Stomach (tissue), 19 donors: ENCODE measurements at places on chromosomes 16 and 17. TPM values are rescaled to one million over a fixed set of nuclear protein-coding genes. Genes with fewer than 3 reads are reported as not detected.

GRCh38 chr16:81627024-81627423 is 152.1 kb upstream of the PLCG2 start:
- no peak overlapping the region for H3K4me3 ChIP-seq
- DNase-seq: no peak
- peaks cover 5% of the 10 kb centered on the region for H3K36me3 ChIP-seq
- peak overlapping the region; percentile 63 for H3K27ac ChIP-seq
- H3K4me1 ChIP-seq: peaks cover 50% of the 10 kb centered on the region
- no peaks in the 10 kb centered on the region for H3K27me3 ChIP-seq

GRCh38 chr16:81616321-81617020 is 162.6 kb upstream of the PLCG2 start:
- H3K36me3 ChIP-seq: no peaks in the 10 kb centered on the region
- H3K4me1 ChIP-seq: peaks cover 36% of the 10 kb centered on the region
- no peaks in the 10 kb centered on the region for H3K27me3 ChIP-seq
- peak; percentile 87 for DNase-seq

DNA sequence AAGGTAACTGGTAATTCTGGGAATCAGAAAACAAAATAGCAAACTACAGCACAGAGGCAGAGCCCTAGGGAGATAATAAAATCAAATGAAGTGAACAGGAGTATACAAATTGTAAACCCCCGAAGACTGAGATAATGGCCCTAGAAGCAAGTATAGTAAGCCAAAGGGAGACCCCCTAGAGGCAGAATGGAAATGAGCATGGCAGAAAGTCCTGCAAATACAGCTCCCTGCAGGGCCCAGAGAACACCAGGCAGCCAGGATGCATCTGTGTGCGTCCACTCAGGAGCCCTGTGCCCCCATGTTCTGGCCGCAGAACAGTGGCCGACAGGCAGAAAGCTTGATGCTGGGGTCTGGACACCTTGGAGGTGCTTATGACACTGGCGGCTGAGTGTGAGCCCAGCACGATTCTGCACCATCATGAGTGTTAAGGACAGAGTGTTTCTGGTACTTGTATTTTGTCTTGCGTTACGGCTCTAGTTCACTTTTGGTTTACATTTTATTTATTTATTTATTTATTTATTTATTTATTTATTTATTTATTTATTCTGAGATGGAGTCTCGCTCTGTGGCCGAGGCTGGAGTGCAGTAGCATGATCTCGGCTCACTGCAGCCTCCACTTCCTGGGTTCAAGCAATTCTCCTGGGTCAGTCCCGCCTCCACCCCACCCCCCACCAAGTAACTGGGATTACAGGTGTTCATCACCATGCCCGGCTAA is 48.7 kb downstream of the RGS9 start:
- no peak overlapping the region for H3K27ac ChIP-seq
- no peaks in the 10 kb centered on the region for H3K4me1 ChIP-seq
- no peaks in the 10 kb centered on the region for H3K27me3 ChIP-seq
- H3K36me3 ChIP-seq: no peaks in the 10 kb centered on the region

Gene SSTR5
- total RNA-seq: not detected

Gene PMP22
- total RNA-seq: 71.4 TPM

Gene BBS2
- total RNA-seq: 142 TPM

DNA sequence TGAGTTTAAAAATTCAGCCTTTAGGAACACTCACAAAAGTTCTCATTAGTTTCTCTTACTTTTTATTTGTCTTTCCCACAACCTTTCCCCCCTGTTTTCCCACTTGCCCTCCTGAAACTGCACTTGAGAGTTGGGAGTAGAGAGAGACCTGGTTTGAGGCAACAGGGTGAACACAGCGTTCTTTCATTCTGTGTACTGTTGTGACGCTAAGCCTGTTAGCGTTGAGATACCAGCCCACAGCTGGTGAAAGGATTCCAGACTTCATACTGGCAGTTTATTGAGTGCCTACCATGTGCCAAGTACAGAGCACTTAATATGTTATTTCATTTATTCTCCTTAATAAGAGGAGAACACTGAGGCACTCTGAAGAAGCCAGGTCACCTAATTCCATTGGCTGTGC is 10.3 kb downstream of the TNRC6C start:
- H3K27ac ChIP-seq: no peak overlapping the region
- no peaks in the 10 kb centered on the region for H3K27me3 ChIP-seq
- peaks cover 46% of the 10 kb centered on the region for H3K4me1 ChIP-seq
- no peak overlapping the region for H3K4me3 ChIP-seq
- DNase-seq: no peak

- H3K4me1 ChIP-seq: peaks cover 15% of the 10 kb centered on the region
- H3K27ac ChIP-seq: no peak overlapping the region
- no peaks in the 10 kb centered on the region for H3K27me3 ChIP-seq
- H3K36me3 ChIP-seq: peaks cover 26% of the 10 kb centered on the region
- DNase-seq: no peak
Observed at GRCh38 chr16:81939164-81940056, 71.9 kb downstream of the SDR42E1 start.

Gene CMTM1
- not detected for total RNA-seq

GRCh38 chr17:10171581-10171981 is 26.8 kb downstream of the GAS7 start:
- H3K27me3 ChIP-seq: peaks cover 5% of the 10 kb centered on the region
- H3K4me1 ChIP-seq: no peaks in the 10 kb centered on the region
- no peaks in the 10 kb centered on the region for H3K36me3 ChIP-seq
- DNase-seq: no peak

- no peaks in the 10 kb centered on the region for H3K36me3 ChIP-seq
- peaks cover 5% of the 10 kb centered on the region for H3K4me1 ChIP-seq
- H3K27me3 ChIP-seq: peaks cover 83% of the 10 kb centered on the region
- no peak overlapping the region for H3K4me3 ChIP-seq
- H3K27ac ChIP-seq: no peak overlapping the region
Observed at GRCh38 chr16:83996481-83997252, 28.6 kb downstream of the NECAB2 start.

- peaks cover 23% of the 10 kb centered on the region for H3K36me3 ChIP-seq
- H3K4me3 ChIP-seq: peak overlapping the region; percentile 86
- peaks cover 72% of the 10 kb centered on the region for H3K4me1 ChIP-seq
- DNase-seq: no peak
Observed at GRCh38 chr17:82098939-82099763, 1.1 kb upstream of the FASN start.

DNA sequence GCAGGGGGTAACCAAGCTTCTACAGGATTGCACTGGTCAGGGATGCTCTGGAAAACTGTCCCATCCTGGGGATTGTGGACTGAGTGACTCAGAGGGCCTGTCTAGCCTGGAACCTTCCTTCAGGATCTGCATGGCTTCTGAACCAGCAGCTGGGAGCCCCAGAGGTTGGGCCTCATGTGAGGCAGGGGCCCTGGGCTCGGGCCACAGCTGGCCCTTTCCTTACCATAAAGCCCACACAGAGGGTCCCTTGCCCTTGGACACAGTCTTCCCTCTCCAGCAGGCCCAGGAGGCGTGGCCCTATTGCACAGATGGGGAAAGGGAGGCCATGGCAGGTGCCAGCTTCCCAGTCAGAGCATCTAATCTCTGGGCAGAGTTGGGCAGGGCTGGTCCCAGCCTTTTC is 30.5 kb downstream of the ADCY7 start:
- no peak overlapping the region for H3K27ac ChIP-seq
- H3K4me1 ChIP-seq: peaks cover 6% of the 10 kb centered on the region
- H3K27me3 ChIP-seq: no peaks in the 10 kb centered on the region
- H3K4me3 ChIP-seq: no peak overlapping the region
- peaks cover 57% of the 10 kb centered on the region for H3K36me3 ChIP-seq
- no peak for DNase-seq

Gene DHRS7C
- total RNA-seq: not detected

- no peaks in the 10 kb centered on the region for H3K36me3 ChIP-seq
- H3K27ac ChIP-seq: no peak overlapping the region
- peak; percentile 57 for DNase-seq
- no peaks in the 10 kb centered on the region for H3K27me3 ChIP-seq
Observed at GRCh38 chr17:71828182-71828596, 292.6 kb upstream of the SOX9 start.

Gene APOBR
- not detected for total RNA-seq

Gene OR1A1
- not detected for total RNA-seq

DNA sequence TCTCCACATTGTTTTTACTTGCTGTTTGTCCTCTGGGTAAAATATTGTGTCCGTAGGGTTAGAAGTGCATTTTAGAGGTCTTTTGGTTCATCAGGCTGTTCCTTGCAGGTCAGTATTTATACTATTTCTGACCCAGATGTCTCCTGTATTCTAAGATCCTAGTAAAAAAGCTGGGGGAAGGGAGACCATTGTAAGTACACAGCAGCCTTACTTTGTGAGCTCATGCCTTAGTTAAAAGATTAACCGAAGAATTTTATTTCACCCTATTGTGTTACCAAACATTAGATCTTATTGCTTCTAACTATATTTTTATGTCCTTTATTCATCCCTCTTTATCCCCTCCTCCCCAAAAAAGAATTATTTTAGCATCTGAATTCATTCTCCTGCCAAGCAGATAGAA is 444.1 kb upstream of the RBFOX1 start:
- H3K27ac ChIP-seq: no peak overlapping the region
- H3K36me3 ChIP-seq: no peaks in the 10 kb centered on the region
- H3K27me3 ChIP-seq: no peaks in the 10 kb centered on the region
- DNase-seq: no peak

GRCh38 chr16:69647020-69647419 is 79.3 kb downstream of the NQO1 start:
- H3K4me1 ChIP-seq: no peaks in the 10 kb centered on the region
- H3K36me3 ChIP-seq: peaks cover 50% of the 10 kb centered on the region
- no peaks in the 10 kb centered on the region for H3K27me3 ChIP-seq
- H3K4me3 ChIP-seq: no peak overlapping the region

- no peaks in the 10 kb centered on the region for H3K27me3 ChIP-seq
- peaks cover 30% of the 10 kb centered on the region for H3K4me1 ChIP-seq
- no peak overlapping the region for H3K4me3 ChIP-seq
- DNase-seq: peak; percentile 31
Observed at GRCh38 chr16:50340578-50340977, 28.2 kb downstream of the BRD7 start.

DNA sequence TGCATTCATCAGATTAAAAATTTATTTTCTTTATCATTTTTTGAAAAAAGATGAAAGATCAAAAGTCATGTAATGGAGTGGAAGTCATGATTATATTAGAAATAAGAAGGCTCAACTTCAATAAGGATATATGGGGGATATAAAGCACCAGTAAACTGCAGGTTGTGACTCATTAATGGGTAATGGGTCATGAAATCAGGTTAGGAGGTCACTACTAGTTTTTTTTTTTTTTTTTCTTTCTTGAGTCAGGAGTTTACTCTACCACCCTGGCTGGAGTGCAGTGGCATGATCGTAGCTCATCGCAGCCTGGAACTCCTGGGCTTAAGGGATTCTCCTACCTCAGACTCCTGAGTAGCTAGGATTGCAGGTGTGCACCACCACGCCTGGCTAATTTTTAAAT is 14.3 kb downstream of the EFCAB13 start:
- no peak overlapping the region for H3K27ac ChIP-seq
- no peaks in the 10 kb centered on the region for H3K27me3 ChIP-seq
- peaks cover 31% of the 10 kb centered on the region for H3K36me3 ChIP-seq
- H3K4me3 ChIP-seq: no peak overlapping the region
- no peaks in the 10 kb centered on the region for H3K4me1 ChIP-seq

DNA sequence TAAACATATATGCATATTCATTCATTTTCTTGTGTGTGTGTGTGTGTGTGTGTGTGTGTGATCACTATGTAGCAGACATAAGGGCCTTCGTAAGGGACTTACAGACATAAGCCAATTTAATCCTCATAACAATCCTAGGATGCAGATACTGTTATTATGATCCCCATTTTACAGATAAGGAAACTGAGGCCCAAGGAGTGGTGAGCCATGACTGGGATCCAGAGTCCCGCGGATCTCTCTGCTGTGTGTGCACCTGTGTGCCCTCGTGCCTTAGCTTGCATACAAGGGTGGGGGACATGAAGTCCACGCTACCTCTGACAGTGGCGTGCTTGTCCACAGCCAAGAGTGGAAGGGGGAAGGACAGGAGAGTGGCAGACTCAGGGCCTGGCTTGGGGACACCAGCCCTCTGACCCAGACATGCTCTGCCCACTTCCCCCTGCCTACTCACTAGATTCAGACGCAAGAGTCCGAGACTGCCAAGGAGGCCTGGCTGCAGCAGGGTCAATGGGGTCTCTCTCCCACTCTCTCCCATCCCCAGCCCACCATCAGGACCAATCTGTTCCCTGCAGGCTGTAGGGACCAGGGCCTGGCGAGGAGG is 9.8 kb upstream of the SMTNL2 start:
- H3K4me3 ChIP-seq: no peak overlapping the region
- H3K4me1 ChIP-seq: no peaks in the 10 kb centered on the region
- no peaks in the 10 kb centered on the region for H3K36me3 ChIP-seq

DNA sequence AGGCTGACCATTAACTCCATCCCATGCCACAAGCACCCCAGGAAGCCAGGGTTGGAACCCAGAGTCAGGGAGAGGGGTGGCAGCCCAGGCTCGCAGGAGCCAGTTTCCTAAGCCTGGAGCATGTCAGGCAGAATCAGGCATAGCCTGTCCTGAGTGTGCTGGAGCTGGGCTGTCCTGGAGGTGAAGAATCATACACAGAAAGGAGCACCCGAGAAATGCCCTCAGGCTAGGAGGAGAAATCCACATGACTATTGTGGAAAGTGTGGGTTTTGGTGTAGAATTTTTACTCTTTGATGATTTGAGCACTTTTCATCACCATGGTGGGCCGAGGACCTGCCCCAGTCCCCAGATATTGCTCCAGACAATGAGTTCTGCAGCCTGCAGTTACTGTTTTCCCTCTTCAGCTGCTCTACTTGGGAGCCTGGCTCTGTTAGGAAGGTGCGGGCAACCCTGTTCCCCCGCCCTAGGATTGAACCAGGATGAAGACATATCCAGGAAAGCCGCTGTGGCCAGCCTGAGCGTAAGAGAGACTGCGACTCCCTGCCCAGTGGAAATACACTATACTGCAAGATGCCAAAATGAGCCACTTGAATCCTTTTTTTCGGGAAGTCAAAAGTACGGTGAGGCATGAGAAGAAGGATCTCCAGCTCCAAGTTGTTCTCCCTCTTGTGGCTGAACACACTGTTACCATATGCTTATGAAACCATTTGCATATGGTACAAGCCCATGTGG is 29.0 kb upstream of the HEATR6 start:
- no peaks in the 10 kb centered on the region for H3K36me3 ChIP-seq
- H3K27me3 ChIP-seq: peaks cover 21% of the 10 kb centered on the region
- H3K27ac ChIP-seq: no peak overlapping the region
- no peaks in the 10 kb centered on the region for H3K4me1 ChIP-seq
- DNase-seq: no peak
- H3K4me3 ChIP-seq: no peak overlapping the region
